Natural killer cell treated with Interleukin-12 subunit alpha and Interleukin-12 subunit beta and Interleukin-15 and Interleukin-18, amount 100 ng/mL, for 72 hours (primary cell): ENCODE measurements at places on chromosomes 4 and X. TPM values are rescaled to one million over a fixed set of nuclear protein-coding genes. Genes with fewer than 3 reads are reported as not detected.
A peak's percentile ranks its signal among the peaks of the same experiment; 100 is the strongest.

- no peaks in the 10 kb centered on the region for H3K36me3 ChIP-seq
- no peak overlapping the region for H3K4me3 ChIP-seq
- peaks cover 10% of the 10 kb centered on the region for H3K27me3 ChIP-seq
Observed at GRCh38 chrX:140050906-140051305, 85.6 kb upstream of the CXorf66 start.

GRCh38 chrX:53685711-53686110 is 808 bp downstream of the HUWE1 start:
- H3K4me3 ChIP-seq, result peak overlapping the region; percentile 98
- peaks cover 33% of the 10 kb centered on the region for H3K36me3 ChIP-seq
- no peak for DNase-seq
- H3K4me1 ChIP-seq, result peaks cover 23% of the 10 kb centered on the region
- H3K27ac ChIP-seq, result peak overlapping the region; percentile 93
- H3K27me3 ChIP-seq, result no peaks in the 10 kb centered on the region

GRCh38 chrX:109918753-109919152 is 84.2 kb upstream of the TMEM164 start:
- H3K4me3 ChIP-seq, result no peak overlapping the region
- peaks cover 7% of the 10 kb centered on the region for H3K27me3 ChIP-seq
- H3K4me1 ChIP-seq, result no peaks in the 10 kb centered on the region

Gene MORF4L2
- total RNA-seq, result 184 TPM
